ENCODE measurements at places on chromosomes 5 and 9. TPM values are rescaled to one million over a fixed set of nuclear protein-coding genes. Genes with fewer than 3 reads are reported as not detected.

- no peaks in the 10 kb centered on the region for H3K4me1 ChIP-seq
- H3K27me3 ChIP-seq, result no peaks in the 10 kb centered on the region
- no peak overlapping the region for H3K27ac ChIP-seq
- no peak overlapping the region for H3K4me3 ChIP-seq
- no peaks in the 10 kb centered on the region for H3K36me3 ChIP-seq
Measured at GRCh38 chr9:13899924-13900323, 414.0 kb downstream of the NFIB start.

- no peak overlapping the region for H3K27ac ChIP-seq
- no peaks in the 10 kb centered on the region for H3K4me1 ChIP-seq
- H3K36me3 ChIP-seq, result no peaks in the 10 kb centered on the region
- DNase-seq, result no peak
- peaks cover 16% of the 10 kb centered on the region for H3K27me3 ChIP-seq
Measured at GRCh38 chr9:100689635-100690034, 111.8 kb downstream of the CAVIN4 start.

DNA sequence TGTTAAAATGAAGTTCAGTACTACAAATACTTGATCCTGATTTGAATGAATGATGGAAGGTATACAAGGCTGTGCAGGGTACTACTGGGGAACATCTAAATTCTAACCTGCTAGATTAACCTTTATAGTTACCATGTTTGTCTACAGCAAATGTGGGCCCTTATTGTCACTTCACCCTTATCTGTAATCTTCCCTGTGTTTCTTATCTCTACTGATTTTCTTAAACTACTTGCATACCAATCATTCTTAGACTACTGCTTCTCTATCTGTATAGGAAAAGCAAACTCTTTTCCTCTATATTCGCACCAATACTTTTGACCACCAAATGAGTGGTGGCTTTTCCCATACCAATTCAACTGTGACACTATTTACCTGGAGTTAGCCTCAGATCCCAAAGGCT is 210.7 kb downstream of the HINT1 start:
- peaks cover 7% of the 10 kb centered on the region for H3K27me3 ChIP-seq
- H3K36me3 ChIP-seq, result no peaks in the 10 kb centered on the region
- H3K27ac ChIP-seq, result no peak overlapping the region
- no peak for DNase-seq
- no peak overlapping the region for H3K4me3 ChIP-seq
- H3K4me1 ChIP-seq, result no peaks in the 10 kb centered on the region

- H3K27me3 ChIP-seq, result peaks cover 6% of the 10 kb centered on the region
- peak overlapping the region; percentile 91 for H3K4me3 ChIP-seq
- DNase-seq, result no peak
- H3K27ac ChIP-seq, result peak overlapping the region; percentile 68
Measured at GRCh38 chr5:52989781-52990527, 802 bp downstream of the ITGA2 start.

DNA sequence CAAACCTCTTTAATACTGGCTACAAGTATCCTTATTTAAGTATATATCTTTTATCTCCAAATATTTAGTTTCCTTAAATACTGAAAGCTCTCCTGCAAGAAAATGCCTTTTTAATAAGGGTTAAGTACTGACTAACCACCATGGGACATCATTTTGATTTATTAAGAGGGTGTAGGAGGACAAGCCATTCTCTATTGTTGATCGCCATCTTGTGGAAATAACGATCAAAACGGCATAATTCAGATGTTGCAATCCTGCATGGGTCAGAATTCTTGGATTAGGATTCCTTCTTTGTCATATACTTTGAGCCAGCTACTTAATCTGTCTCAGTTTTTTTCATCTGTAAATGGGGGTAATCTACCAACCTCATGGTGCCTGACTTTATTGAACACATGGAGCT is 28.7 kb upstream of the C5orf46 start:
- no peak for DNase-seq
- H3K27ac ChIP-seq, result no peak overlapping the region
- no peaks in the 10 kb centered on the region for H3K27me3 ChIP-seq
- H3K36me3 ChIP-seq, result no peaks in the 10 kb centered on the region
- no peak overlapping the region for H3K4me3 ChIP-seq
- H3K4me1 ChIP-seq, result no peaks in the 10 kb centered on the region

DNA sequence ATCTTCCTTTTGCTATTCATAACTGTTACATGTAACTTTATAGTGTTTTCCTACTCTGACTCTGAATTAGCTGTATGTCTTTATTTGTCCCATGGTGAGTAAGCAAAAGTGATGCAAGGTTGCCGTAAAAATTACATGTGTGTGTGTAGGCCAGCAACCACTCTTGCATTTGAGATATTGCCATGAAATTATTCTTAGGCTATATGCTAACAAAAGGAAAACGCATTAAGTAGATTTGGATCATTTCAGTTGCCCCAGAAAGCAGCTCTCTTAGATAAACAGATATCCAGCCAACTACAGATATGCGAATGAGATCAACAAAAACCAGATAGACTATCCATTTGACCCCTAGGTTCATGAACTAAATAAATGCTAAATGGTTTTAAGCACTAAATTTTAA is 73.6 kb downstream of the CYLC2 start:
- H3K27me3 ChIP-seq, result no peaks in the 10 kb centered on the region
- no peaks in the 10 kb centered on the region for H3K36me3 ChIP-seq
- no peak overlapping the region for H3K4me3 ChIP-seq
- no peak overlapping the region for H3K27ac ChIP-seq
- H3K4me1 ChIP-seq, result no peaks in the 10 kb centered on the region

- peaks cover 40% of the 10 kb centered on the region for H3K4me1 ChIP-seq
- DNase-seq, result peak; percentile 37
- peak within 1 kb of the TSS; percentile 67 for H3K4me3 ChIP-seq
- H3K27me3 ChIP-seq, result no peaks in the 10 kb centered on the region
- peak within 1 kb of the TSS; percentile 94 for H3K27ac ChIP-seq
- H3K36me3 ChIP-seq, result peaks cover 2% of the 10 kb centered on the region
Measured at GRCh38 chr9:92947268-92948037, at the start of gene FGD3. TSS of gene FGD3 (plus strand) at chr9:92947523. CDS start at chr9:92976257, 28,734 bp downstream.

DNA sequence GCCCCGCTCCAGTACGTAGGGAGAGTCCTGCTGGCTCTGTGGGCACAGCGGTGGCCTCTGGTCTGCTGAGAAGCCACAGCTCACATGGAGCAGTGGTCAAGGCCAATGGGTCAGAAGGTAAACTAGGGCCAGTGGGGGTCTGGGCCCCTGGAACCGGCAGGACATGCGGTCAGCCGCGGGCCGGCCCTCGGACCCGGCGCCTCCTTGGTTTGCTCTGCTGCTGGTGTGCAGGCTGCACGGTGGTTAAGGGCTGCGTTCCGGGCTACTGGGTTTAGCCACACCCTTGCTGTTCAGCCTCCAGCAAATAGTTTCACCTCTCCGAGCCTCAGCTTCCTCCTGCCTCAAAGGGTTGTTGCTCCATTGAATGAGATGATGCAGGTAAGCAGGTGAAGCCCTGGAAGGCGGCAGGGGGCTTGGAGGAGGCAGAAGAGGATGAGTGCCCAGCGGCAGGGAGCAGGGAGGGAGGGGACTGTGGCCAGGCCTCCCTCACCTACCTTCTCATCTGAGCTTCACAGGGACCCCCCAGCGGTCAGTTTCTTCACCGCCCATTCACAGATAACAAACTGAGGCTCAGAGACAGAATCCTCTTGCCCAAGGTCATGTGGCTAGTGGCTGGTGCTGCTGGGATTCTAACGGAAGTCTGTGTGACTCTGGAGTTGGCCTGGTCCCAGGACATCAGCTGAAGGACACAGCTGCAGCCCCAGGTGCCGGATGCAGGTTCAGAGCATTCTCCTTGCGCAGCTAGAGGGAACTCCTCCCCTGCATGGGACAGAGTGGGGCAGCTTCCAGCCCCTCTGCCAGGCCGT is 3.7 kb upstream of the COL5A1 start:
- H3K4me1 ChIP-seq, result peaks cover 1% of the 10 kb centered on the region
- DNase-seq, result no peak
- peaks cover 12% of the 10 kb centered on the region for H3K27me3 ChIP-seq
- H3K4me3 ChIP-seq, result no peak overlapping the region
- H3K36me3 ChIP-seq, result no peaks in the 10 kb centered on the region
- no peak overlapping the region for H3K27ac ChIP-seq

- H3K27ac ChIP-seq, result no peak overlapping the region
- peaks cover 6% of the 10 kb centered on the region for H3K4me1 ChIP-seq
- H3K4me3 ChIP-seq, result no peak overlapping the region
- peaks cover 2% of the 10 kb centered on the region for H3K36me3 ChIP-seq
- no peak for DNase-seq
Measured at GRCh38 chr5:137684761-137685160, 51.1 kb downstream of the KLHL3 start.

The ARSK gene
- 4.8 TPM for total RNA-seq

- no peak overlapping the region for H3K27ac ChIP-seq
- H3K4me3 ChIP-seq, result no peak overlapping the region
- no peak for DNase-seq
- no peaks in the 10 kb centered on the region for H3K27me3 ChIP-seq
- H3K4me1 ChIP-seq, result no peaks in the 10 kb centered on the region
Measured at GRCh38 chr5:129245489-129245888, 150.9 kb downstream of the ISOC1 start.

GRCh38 chr9:90778746-90779145 is 22.9 kb upstream of the SYK start:
- no peak overlapping the region for H3K4me3 ChIP-seq
- no peak overlapping the region for H3K27ac ChIP-seq
- no peaks in the 10 kb centered on the region for H3K36me3 ChIP-seq
- DNase-seq, result no peak

DNA sequence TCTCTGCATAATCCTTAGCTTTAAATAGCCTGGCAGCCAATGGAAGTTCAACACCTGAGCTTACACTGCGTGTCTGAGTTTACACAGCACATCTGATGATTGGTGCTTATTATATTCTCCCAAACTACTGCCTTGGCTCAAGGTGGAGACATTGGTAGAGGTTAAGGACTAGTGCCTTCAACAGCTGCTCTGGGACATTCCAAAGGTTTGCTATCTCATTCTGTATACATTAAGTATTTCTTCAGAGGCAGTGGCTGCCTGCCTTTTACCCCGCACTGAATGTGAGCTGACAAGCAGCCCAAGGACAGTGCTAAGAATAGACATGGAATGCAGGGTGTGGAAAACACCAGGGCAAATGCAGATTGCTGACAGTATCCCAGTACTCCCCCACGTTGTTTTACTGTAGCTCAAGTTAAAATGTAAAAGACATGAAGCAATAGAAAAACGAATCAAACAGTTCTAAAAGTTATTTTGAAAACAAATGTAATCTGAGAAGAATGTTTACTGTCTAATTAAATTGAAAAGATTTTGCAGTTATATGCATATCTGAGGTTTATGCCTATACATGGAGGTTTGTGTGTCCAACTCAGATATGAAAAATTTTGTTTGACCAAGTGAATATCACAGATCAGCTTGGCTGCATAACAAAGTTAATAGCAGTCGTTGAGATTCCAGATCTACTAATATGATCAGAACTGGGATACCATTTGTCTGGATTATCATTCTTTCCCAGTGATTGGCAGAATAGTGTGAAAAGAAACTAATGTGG is 1.8 kb downstream of the HSPB3 start:
- peaks cover 45% of the 10 kb centered on the region for H3K27me3 ChIP-seq
- H3K4me1 ChIP-seq, result no peaks in the 10 kb centered on the region
- H3K36me3 ChIP-seq, result no peaks in the 10 kb centered on the region
- no peak overlapping the region for H3K4me3 ChIP-seq

DNA sequence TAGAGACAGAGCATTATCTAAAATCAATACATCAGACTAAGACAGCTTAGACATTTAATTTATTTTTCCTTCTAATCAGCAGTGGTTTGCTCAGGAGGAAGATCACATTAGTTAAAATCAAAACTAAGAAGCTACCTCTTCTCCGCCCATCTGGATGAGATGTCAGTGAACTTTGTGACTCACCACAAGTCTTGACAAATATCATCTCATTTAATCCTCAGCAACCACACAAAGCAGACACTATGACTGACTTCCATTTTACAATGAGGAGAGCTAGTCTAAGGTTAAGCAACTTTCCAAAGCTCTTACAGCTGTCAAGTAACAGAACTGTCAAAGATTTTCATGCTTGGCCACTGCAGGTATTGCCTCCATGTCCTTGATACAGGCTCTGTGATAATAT is 289.5 kb downstream of the DEPDC1B start:
- H3K36me3 ChIP-seq, result no peaks in the 10 kb centered on the region
- no peak for DNase-seq
- no peak overlapping the region for H3K4me3 ChIP-seq
- H3K27me3 ChIP-seq, result no peaks in the 10 kb centered on the region
- no peak overlapping the region for H3K27ac ChIP-seq

DNA sequence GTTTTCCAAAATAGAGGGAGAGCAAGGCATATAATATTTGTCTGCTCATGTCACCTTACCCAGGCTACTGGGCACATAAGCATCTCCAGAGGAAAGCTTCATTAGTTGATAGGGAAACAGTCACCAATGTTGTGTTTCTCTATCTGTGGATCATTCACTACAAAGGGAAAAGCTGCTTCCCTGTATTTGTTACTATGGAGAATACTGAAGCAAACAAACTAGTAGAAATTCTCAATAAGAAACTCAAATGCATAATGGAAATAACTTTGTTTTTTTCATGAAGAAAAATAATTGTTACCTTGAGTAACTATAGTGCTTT is 138.2 kb downstream of the PCSK1 start:
- no peak overlapping the region for H3K27ac ChIP-seq
- H3K4me1 ChIP-seq, result no peaks in the 10 kb centered on the region
- H3K27me3 ChIP-seq, result peaks cover 7% of the 10 kb centered on the region

DNA sequence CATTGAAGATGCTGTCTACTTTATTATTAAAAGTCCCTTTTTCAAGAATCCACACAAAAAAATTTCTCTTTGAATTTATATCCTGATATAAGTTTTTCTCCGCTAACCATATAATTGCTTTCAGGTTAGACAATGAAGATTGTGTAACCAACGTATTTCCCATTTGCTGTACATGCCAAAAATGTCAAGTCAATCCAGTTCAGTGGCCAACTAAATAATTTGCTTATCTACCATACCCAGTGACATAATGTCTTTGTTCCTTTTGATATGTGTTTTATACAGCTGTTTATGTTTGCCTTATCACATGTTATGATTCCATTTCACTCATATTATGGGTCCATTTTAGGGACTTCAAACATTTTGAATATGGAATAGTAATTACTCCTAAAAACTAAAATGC is 349.9 kb downstream of the EFNA5 start:
- H3K4me1 ChIP-seq, result no peaks in the 10 kb centered on the region
- H3K27ac ChIP-seq, result no peak overlapping the region
- no peak for DNase-seq

DNA sequence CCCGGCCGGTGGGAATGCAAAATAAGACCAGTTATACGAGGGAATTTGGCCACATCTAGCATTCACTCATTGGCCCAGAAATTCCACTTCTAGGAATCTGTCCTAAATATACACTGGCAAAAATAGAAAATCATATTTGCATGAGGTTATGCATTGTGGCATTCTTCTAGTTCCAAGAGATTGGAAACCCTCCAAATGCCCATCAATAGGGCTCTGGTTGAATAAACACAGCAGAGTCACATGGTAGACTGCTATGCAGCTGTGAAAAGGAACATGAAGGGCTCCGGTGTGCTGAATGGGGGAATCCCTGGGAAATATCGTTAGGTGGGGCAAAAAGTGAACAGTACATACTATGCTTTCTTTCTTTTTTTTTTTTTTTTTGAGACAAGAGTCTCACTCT is 36.8 kb downstream of the PTGES start:
- no peak overlapping the region for H3K4me3 ChIP-seq
- no peak for DNase-seq
- no peak overlapping the region for H3K27ac ChIP-seq

GRCh38 chr5:157917899-157918809 is 59.2 kb upstream of the CLINT1 start:
- H3K4me1 ChIP-seq, result peaks cover 27% of the 10 kb centered on the region
- DNase-seq, result peak; percentile 32
- no peaks in the 10 kb centered on the region for H3K27me3 ChIP-seq
- peak overlapping the region; percentile 62 for H3K4me3 ChIP-seq
- H3K27ac ChIP-seq, result peak overlapping the region; percentile 54
- no peaks in the 10 kb centered on the region for H3K36me3 ChIP-seq

All from T-helper 17 cell (primary cell).